ENCODE measurements at places on chromosomes 3 and 15.

DNA sequence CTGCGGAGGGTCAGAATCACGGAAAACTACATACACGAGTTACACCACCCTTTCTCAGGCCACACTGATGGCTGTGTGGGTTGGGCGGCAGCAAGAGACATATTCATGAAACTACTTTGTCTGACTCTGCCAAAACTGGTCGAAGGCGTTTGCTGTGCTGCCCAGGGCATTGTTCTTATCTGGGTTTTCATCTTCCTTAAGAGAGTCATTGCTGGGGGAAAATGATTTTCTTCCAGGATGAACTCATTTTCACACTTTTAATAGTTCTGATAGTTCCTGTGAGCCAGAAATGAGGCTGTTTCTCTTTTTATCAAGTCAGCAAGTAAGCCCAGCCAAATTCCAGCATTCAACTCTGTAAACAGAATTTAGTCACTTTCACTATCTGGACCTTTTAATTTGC, 47.6 kb downstream of the TRIM71 start:
- no peak for DNase-seq

DNA sequence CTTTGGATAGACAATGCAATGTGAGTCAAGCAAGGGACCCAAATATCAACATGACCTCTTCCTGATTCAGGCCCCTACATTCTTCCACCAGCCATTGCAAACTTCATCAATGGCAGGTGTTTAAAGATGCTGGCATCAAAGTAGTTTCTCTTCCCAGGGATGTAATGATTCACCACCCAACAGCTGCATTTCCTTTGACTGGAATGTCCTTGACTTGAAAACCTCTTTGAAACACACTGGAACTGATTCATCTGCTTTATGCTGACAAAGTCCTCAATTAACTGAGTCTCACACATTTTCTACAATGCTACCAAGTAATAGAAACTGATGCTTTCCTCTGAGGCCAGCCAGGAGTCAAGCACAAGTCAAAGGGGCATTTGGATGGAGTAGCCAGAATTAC, 385.5 kb downstream of the GBE1 start:
- DNase-seq: no peak

GRCh38 chr15:51830276-51830806, 888 bp downstream of the TMOD3 start:
- DNase-seq: no peak

- DNase-seq: no peak
Observed at GRCh38 chr3:99850608-99851007, 32.9 kb downstream of the CMSS1 start.

DNA sequence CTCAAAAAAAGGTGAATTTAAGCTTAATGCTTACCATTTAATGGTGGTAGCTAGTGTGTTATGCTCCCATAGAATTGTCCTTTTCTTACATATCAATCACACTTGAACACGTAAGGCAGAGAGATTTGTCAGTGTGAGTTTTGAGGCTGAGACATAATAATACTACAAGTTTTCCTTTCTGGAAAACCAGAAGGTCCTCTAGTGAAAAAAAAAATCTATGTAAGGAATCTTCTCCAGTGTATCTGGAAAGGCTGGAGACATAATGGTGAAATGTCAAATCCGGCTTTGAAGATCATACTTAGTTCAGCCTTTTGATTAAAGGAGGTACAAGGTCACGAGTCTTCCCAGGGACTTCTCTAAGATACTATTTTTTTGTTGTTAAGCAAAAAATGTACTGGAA, 3.4 kb downstream of the TSC22D2 start:
- DNase-seq: no peak

GRCh38 chr3:14448756-14449727, 46.6 kb downstream of the SLC6A6 start:
- no peak for DNase-seq

GRCh38 chr3:185405243-185405642, 42.3 kb downstream of the MAP3K13 start:
- no peak for DNase-seq

DNA sequence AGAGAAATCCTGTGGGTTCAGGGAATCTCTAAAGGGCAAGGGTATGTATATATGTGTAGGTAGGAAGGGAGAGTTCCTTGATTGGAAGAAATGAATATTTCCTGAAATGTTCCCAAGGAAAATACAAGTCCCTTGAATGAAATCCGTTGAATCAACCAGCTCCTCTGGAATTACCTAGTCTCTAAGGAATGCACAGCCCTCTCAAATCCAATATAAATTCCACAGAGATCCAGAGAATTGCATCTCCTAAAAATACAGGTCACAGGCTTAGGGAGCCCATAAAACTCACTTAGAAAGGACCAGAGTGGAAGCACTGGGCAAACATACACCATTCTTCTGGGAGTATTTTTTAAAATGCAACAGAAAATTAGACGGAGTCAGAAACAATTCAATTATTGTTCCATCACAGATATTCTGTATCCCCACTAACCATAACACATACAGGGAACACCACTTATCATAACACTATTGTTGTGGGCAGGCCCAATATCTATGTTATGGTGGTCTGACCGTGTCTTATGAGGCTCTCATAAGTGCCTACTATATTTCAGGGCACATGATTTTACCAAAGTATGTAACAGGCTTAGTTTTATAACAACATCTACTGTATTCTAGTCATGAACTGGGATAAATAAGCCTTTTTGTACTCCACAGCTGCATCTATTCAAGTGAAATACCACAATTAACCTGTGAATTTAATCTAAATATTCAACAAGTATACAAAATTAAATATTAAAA, 43.7 kb downstream of the IGSF11 start:
- no peak for DNase-seq

- no peak for DNase-seq
Observed at GRCh38 chr3:47485812-47486211, 10.1 kb upstream of the SCAP start.

- DNase-seq: no peak
Observed at GRCh38 chr3:43190670-43191069, 84.8 kb upstream of the POMGNT2 start.

GRCh38 chr3:182609575-182610156, 183.6 kb upstream of the ATP11B start:
- DNase-seq: no peak

GRCh38 chr3:127915115-127915936, at the start of gene KBTBD12:
KBTBD12 (plus strand) TSS chr3:127915232; CDS start chr3:127923062, 7,830 bp downstream.
- peak; percentile 14 for DNase-seq

- DNase-seq: no peak
Observed at GRCh38 chr3:173725507-173725906, 328.0 kb downstream of the NLGN1 start.

DNA sequence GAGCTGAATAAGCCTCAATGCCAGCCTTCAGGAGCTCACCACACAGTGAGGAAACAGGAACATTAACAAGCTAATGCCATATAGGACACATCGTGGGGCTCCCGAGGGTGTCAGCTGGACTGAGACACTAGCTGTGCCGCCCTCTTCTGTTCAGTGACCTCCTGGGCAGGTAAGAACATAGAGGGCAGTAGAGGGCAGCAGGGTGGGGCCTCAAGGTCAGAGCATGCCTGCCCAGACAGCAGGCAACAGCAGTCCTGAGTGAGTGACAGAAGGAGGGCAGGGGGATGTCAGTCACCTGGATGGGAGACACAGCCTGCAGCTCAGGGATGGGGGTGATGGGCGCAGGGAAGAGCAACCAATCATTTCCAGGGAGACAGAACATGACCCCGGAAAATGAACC, 15.5 kb downstream of the NTRK3 start:
- DNase-seq: no peak

GRCh38 chr15:70792171-70792573, 28.8 kb upstream of the UACA start:
- no peak for DNase-seq

DNA sequence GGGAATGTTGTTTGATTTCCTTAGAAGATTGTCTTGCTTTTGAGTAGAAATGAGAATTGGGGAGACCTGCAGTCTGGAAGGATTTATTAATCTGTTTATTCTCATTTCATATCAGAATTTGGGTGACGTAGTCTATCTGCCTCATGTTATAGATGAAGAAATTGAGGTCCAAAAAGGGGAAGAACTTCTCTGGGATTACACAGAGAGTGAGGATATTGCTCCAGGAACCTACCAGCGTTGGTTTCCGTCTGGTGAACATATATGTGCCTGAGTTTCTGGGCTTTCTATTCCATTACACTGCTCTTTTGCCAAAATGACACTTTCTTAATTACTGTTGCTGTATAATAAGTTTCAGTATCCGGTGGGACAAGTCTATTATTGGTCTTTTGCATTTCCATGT, 51.8 kb downstream of the CTDSPL start:
- no peak for DNase-seq

GRCh38 chr3:138468886-138469285, 34.5 kb downstream of the ESYT3 start:
- no peak for DNase-seq

- DNase-seq: no peak
Observed at GRCh38 chr3:151576511-151577137, 115.8 kb upstream of the IGSF10 start.

DNA sequence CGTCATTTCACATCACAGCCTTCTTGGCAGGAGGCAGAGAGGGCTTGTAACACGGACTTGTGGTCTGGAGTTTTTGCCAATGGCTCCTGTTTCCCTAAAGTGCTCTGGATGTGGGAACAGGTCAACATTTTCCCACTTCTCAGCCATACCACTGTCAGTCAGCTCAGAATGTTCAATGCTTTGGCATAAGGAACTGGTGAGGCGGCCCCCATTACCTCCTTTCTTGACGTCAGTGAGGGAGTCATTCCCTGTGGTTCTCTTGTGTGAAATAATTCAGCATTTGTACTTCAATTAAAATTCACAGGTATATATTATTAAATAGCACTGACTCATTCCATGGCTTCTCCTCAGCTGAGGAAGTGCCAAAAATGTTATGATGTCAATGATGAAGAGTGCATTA, 167.1 kb downstream of the P3H2 start:
- DNase-seq: no peak

DNA sequence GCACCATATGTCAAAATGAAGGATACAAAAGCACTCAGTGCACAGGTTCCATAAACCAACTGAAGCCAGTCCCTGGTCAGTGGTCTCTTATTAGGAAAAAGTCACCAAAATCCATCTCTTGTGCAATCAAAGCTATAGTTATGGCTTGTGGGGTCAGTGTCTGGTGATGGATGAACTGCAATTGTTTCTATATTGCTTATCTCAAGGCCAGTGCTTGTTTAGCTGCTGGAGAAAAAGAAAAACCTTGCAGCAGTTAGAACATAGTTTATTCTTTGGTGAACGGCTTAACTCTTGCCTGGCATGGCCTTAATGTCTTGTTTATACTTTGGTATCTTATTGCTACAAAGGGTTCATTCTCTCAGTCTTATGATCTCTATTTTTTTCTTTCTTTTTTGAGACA, 2.9 kb upstream of the UQCRC1 start:
- DNase-seq: no peak

DNA sequence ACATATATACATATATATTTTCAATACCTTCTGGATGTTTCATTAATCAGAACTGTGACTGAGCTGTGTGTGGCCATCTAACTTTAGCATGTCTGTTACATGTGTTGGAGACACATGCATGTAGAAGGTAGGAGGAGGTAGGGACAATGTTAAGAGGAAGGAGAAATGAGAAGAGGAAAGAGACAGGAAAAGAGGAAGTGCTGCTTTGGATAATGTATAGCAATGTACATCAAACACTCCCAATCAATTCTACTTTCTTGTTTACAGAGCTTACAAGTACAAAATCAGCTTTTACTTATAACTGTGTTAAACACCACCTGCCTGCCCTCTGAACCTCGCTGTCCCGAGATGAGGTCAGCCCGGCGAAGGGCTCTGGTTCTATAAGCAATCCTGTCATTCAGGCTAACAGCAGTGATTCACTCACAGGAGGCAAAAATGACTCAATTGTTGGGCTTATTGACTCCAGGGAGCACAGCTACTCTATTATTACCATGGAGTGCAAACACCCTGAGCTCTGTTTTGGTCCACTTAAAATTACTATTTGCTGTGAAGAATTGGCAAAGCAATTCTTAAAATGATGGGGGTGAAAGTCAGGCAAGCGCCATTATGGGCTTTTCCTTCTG, 188.9 kb downstream of the MEIS2 start:
- no peak for DNase-seq

DNA sequence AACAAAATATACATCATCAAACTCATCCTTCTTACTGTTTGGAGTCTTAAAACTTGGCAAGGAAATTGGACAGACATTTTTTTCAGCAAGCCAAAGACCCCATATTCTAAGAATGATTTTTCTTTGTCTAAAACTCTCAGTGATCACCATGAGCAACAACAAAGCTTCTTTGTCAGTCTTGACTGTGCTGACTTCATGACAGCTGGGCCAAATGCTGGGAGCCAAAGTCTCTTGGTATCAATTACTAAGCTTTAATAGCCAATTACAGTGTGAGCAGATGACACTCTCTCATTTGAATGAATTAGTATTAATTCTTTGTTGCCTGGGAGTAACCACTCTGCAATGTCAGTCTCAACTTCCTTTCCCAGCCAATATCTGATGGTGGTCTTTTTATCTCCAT, 48.1 kb upstream of the GK5 start:
- no peak for DNase-seq

DNA sequence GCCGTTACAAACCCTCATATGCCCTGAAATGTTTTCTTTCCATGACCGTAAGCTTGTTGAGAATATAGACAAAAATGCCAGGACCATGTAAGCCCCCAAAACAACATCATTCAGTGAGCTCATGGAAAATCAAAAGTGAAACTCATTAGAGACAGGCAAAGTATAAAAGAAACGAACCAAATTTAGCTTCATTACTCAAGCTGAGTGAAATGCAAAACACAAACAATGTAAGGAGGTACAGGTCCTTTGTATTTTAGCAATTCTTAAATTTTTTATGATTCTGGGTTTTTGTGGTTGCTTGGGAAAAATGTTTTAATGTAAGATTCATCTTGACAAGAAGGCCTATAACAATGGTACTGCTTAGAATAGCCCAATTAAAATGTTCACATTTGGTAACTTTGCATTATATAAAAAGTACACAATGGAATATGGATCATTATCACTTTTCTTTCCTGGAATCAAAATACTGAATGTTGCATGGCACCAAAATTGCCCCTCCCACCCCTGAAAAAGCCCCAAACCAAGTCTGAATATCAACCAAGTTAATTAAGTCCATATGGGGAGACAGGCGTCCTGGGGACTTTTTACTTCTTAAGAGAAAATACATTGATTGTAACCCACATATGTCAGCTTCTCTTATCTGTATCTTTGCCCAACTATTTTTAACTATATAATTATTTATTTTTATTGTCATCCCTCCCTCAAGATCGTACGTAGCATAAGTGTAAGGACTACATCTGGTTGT, 247.7 kb upstream of the CDIN1 start:
- no peak for DNase-seq
